ENCODE measurements at places on chromosomes 3 and 15.

- no peak for DNase-seq
Observed at GRCh38 chr3:30760040-30760695, 134.3 kb downstream of the GADL1 start.

DNA sequence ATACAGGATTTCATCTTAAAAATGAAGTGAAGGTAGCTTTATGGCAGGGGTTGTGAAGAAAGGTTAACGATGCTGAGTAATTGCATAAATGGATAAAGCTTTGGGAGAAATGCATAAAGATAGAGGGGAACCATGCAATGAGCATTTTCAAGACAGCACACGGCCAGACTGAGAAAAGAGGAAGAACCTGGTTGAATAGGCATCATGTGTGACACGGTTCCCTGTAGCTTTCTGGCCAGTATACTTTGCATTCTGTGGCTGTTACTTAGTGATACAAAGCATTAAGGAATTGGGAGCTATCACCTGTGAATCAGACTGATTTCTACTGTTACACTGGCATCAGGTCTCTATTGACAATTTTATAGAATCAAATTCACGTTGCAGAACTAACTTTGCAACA is 33.3 kb downstream of the NR2C2 start:
- DNase-seq = no peak

DNA sequence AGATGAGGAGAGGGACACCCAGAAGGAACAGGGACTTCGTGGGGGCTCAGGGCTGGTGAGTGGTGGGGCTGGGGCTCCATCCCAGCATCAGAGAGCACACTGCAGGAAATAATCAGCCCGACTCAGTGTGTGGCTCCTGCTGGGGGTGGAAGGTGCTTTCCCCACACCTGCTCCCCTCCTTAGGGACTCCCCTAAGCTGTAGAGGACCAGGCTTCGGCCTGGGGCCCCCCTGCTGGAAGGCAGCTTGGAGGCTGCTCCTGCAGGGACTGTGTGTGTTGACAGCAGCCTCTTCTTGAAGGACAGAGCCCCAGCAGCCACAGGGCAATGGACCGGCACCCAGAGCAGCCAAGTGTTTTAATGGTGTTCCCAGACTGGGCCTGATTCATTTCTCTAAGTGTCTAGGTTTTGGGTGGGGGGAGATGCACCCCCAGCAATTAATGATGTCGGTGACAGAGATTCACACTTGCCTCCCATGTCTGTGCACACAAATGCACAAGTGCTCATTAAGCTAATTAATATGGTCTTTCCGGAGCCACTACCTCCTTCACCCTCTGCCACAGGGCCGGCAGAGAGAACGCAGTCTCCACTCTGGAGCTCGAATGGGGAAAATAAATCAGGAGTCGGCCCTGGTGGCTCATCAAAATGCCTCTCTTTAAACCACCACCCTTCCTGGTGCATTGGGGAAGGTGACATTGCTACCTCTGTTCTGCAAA is 16.9 kb upstream of the FGD5 start:
- DNase-seq = no peak

GRCh38 chr15:47792231-47792630 is 74.9 kb downstream of the SEMA6D start:
- DNase-seq = no peak

DNA sequence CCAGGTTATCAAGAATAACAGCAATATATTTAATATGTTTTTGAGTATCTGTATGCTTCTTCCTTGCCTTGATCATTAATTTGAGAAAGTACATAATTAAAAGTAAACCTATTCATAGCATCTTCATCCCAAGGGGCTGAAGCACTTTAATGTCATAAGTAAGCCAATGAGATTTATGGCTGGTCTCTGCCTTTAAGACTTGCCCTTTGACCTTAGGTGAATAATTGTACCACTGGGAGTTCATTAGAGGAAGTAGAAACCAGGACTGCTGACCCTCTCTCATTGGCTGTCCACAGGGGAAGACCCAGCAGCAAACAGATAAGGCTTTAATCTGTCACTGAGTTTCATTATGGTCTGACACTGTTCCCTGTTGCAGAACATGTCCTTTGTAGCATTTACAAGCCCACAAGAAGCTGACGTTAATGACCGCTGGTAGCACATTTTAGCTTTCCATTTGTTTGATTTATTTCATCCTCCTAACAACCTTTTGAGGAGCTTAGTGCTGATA is 16.3 kb upstream of the ERC2 start:
- no peak for DNase-seq

DNA sequence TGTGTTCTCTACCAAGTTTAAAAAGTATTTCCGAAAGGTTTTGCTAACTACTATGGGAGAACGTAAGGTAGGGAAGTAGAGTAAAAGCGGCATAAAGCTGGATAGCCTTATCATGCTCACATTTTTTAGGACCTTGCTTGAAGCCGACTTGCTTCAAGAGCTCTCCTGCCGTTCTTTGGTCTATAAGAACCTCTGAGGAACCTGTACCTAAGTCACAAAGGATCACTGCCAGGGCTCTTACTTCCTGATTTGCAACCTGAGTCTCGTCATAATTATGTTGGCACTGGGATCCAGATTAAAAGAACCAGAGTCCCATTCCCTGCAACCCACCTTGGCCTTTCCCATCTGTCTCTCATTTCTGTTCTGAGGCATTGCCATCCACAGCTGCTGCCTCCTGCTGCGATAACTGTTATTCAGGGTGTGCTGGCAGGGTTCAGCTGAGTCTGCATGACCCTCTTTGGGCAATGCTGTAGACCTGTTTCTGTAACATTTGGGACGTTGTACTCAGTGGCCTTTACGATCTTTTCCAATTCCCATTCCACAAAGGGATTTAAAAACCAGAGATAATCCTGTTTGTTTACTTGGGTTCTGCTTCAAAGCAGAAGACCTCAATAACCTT is 131.0 kb upstream of the UMPS start:
- DNase-seq = no peak

DNA sequence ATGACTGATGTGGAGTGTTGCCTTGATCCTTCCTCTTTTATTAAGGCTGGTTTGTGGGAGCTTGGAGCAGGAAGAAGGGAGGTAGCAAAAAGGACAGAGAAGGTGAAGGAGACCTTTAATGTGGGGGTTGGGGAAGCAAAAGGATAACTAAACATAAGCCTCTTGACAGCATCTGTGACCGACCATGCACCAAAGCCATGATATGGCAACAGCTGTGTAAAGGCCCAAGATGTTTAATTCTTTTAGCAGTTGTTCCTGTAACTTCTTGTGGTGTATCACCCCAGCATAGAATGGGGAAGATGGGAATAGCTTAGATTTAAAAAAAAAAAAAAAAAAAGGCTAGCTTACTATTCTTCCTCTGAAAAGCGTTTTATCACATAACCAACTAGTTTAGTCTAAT is 194.7 kb downstream of the KLHL25 start:
- no peak for DNase-seq

Data from NCI-H2081 treated with DMSO at 0.1 percent for 48 hours (cell line).